Nucleus accumbens (tissue), 56 donors: ENCODE measurements at places on chromosomes 11 and 22.

DNA sequence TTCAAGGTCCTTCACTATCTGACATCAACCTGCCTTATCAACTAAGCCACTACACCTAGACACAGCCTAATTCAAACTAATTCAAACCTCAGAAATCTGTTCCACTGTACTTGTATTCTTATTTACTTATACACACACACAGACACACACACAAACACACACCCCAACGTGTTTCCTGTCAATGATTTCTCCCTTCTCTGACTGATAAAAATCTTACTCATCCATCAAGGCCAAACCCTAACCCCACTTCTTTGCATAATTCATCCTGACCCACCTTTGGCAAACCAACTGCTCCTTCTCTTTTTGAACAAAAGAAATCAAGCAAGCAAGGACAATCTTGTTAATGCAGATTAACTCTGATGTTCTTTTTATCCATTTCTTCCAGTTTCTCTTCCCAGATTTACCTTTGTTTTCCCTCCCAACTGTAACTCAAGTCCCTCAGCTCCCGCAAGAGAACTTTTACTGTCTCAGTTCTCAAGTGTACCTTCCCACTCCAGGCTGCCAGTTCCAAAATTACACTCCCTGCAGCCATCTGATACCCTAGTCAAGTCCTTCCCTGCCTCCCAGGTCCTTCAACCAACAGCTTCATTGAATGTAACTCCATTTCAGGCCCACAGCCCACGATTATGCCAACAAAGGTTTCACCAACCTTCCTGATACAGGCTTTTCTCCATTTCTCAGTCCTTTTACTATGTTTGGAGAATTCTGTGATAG, 78.3 kb downstream of the PAK1 start:
- no peak for DNase-seq

DNA sequence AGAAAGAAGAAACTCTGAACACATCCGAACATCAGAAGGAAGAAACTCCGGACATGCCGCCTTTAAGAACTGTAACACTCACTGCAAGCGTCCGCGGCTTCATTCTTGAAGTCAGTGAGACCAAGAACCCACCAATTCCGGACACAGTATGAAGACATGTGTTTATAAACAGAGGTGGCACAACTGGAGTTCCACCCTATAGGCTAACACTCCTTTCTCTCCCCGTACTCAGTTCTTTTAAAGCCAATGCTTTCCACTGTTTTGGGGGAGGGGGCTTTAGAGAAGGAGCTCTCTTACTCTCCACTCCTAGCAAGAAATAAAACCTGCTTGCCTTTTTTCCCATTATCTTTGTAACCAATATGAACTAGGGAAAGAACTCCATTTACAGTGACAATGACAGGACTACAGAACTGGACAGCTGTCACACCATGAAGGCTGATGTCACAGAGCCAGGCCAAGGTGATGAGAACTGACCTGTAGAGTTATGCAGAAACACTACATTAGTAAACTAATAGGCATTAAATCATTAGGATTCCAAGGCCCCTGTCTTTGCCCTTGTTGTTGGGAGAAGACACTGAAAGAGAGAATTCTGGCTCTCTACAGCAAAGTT, 733 bp downstream of the TRIM5 start:
- DNase-seq = no peak

DNA sequence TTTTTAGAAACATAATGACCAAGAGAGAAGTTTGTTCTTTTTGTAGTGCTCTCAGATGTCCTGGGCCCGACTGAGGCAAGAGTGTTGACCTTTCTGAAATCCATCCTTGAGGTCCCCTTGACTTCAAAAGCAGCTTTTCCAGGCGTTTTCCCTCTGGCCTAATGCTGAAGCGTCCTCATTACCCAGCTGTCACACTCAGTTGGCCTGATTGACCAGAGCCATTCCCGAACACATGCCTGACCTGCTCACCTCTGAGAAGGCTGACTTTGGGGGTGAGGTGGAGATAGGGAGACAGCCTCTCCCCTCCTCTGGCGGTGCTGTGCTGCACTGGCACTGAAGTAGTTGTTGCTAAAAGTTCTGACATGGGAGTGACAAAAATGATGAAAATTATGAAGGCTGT, 66.9 kb downstream of the ALX4 start:
- no peak for DNase-seq

DNA sequence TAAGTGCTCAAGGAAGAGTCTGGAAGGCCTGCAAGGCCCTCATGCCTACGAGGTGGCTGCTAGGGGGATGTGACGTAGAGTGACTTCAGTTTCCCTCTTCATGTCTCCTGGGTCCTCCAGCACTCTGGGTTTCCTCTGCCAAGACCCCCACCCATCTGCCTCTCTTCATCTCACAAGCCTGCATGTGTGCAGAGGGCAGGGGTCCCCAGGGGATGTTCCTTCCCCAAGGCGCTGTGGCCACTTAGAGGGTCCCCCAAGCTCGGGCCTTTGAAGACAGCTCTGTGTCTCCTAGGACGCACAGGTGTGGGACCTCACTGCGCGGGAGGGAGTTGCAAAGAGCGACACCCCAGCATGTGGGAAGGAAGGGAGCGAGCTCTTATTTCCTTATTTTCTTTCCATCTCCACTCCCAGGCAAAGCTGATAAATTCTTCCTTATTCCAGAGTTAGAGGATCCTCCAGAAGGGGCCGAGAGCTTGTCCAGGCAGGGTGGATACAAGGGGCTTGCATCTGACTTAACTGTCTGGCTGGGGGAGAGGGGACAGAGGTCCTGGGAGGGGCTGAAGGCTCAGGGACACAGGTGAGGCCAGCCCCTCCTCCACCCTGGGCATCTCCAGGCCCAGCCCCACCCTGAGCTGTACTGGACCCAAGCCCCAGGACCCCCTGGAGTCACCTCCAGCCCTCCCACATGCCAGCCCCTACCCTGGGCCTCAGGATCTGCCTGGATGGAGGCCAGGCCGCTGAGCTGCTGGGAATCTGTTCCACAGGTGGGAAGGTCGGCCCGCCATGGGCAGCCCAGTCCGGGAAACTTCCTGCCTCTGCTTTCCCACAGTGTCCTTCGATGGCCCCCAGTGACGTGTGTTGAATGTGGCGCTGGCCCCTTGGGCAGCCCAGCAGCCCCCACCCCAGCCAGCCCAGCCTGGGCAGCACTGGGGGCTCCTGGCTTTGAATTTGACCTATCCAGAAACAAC, 59.7 kb upstream of the KCNQ1OT1 start:
- DNase-seq = no peak

GRCh38 chr11:47504910-47505309, 48.0 kb downstream of the CELF1 start:
- DNase-seq = no peak

DNA sequence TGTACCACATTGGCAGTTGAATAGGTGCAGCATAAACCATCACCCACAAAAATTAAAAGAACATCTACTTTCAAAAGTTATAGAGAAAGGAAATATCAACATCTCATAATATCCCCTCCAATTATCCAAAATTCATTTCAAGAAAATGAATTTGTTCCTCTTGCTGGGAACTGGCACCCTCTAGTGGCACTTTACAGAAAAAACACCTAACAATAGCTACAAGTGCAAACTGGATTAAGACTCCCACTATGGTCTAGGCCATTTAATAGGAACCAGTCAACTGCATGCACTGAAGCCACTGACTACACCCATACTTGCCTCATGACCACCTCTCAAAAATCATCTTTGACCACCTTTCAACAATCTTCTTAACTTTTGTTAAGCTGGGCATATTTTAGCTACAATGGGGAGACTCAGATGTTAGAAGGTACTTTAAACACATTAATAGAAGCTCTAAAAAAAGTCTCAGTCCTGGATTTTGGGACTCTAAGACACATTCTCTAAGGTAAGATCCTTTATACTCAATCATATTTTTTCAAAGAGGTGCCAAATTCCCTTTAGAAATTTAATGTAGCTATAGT, 17.3 kb downstream of the TRAF6 start:
- no peak for DNase-seq

- peak; percentile 79 for DNase-seq
These were observed 50.9 kb downstream of the AP2A2 start for GRCh38 chr11:976431-977160.

- DNase-seq = no peak
These were observed 2.2 kb downstream of the CRACR2B start for GRCh38 chr11:829847-830294.
